ENCODE measurements at places on chromosomes 7 and 10.

DNA sequence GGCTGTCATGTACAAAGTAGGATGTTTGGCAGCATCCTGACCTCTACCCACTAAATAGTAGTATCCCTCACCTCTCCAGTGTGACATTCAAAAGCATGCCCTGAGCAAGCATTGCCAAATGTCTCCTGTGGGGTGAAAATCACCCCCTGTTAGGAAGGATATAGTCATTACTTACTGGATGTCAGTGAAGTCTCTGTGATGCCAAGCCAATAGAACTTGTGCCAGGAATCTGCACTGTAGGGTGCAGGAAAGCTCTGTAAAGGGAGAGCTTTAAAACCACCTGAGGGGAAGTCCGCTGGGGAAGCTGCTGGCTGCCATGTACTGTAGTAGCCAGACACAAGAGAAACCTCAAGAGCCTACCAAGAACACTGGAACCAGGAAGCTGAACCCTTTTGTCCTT, 170.7 kb upstream of the DKK1 start:
- DNase-seq: no peak

DNA sequence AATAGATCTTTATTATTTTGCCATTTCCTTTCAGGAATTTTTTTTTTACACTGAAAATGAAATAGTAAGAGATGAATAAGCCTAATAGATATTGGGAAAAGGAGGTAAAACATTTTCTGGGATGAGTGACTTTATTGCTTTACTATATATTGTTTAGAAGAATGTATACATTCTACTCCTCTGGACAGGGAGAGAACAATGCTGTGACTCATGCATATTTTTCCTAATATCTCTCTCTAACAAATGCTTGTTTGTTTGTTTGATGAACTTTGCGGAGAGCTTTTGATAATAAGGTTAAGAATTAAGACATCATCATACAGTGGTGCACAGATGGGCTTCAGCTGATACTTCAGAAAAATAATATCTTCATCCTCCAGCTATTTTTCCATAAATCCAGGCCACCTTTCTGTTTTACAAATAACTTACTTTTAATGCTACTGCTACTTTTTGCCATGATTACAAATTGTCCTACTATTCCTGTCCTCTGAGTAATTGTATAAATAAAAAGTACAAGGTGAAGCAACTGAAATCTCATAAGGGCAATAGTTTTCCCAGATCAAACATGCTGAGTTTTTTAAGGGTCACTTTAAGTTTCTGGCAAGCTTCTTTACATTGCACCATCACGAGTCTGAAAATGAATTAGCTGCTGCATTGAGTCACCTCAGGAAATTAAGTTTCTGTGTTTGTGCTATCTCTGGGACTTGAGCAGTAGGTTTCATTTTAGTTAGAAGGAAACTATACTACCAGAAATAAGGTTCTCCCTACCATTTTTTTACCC, 207.3 kb upstream of the POT1 start:
- DNase-seq: no peak

- DNase-seq: no peak
Observed at GRCh38 chr7:130114374-130114773, 44.0 kb downstream of the KLHDC10 start.

GRCh38 chr10:42630537-42631134, 7.7 kb downstream of the ZNF33B start:
- no peak for DNase-seq

DNA sequence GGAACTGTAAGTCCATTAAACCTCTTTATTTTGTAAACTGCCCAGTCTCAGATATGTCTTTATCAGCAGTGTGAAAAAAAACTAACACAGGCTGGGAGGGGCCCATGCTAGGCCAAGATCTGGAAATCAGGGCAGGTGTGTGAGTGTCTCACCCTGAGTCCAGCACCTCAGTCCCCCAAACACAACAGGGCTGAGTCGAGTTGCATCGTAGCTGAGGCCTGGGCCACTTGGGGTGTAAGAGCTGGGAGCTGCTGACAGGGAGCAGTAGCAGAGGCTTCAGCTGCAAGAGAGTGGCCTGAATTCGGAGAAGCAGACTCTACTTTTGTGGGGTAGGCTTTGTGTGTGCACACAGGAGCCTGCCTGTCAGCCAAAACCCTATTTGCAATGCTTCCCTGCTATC, 553.1 kb downstream of the PTPRN2 start:
- no peak for DNase-seq

Measured in fibroblast of skin of scalp (primary cell).